ENCODE measurements at places on chromosomes 7 and 10.

DNA sequence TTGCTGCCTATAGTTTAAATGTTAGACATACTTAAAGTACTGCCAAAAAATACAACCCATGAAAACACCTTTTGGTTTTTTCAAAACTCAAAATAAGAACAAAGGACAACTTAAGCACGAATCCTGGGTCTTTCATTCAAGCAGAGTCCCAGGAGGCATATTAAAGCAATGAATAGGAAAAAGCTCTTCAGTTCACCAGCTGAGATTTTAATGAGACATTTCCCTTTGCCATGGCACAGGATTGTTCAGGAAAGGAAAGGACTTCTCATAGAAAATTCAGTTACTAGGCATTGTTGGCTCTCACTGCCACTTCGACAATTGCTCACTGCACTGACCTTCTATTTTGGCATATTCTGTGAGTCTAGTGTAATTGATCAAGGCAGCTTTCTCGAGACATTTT is 133.5 kb upstream of the FEZF1 start:
- no peak for DNase-seq

DNA sequence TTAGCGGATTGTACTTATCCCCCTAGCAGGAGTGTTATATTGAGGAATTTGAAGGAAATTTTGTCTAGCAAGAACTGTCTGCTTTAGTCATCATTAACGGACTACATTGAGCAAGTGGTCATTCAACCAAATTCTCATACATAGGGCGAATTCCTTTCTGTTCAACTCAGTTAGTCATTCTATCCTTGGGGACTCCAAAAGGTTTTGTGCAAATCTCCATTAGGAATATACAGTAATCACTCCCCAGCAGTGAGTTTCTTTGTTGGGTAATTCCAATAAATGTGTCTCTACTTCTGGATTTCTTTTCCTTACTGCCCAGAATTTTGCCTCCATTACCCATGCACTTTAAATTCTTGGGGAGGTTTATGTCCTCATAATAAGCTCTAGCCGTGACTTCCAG is 51.1 kb downstream of the EPDR1 start:
- no peak for DNase-seq

DNA sequence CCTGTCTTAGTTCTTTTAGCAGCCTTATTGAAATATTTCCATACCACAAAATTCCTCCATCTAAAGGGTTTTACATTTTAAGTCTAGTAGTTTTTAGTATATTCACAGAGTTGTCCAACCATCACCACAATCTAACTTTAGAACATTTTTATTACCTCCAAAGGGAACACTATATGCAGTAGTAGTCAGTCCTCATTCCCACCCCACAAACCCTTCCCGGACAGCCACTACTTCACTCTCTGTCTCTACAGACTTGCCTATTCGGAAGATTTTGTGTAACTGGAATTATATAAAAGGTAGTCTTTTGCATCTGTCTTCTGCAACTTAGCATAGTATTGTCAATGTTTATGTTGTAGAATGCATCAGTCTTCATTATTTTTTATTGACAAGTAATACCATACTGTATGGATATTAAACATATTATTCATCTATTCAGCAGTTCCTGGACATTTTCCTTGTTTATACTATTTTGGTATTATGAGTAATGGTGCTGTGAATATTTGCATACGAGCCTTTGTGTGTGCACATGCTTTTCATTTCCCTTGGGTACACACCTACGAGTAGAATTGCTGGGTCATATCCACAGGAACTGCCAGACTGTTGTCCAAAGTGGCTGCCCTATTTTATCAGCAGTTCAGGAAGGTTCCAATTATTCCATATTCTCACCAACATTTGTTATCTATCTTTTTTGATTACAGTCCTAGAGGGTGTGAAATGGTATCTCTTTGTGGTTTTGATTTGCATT is 60.9 kb upstream of the LANCL2 start:
- no peak for DNase-seq

DNA sequence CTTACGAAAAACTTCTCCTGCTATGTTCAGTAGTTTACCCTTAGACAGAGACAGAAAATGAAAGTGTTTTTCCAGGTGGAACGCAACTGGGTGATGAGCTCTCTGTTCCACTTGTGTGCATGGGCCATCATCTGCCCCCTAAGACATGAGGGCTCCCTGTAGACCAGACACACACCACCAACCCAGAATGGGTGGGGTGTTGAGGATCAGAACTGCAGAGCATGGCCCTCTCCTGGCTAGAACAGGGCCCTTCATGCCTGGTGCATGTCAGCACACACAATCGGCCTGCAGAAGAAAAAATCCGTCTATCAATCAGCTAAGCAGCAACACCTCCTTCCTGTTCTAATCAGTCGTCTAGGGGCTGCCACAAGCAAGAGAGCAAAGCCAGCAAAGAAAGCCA is 186.2 kb upstream of the INHBA start:
- no peak for DNase-seq

DNA sequence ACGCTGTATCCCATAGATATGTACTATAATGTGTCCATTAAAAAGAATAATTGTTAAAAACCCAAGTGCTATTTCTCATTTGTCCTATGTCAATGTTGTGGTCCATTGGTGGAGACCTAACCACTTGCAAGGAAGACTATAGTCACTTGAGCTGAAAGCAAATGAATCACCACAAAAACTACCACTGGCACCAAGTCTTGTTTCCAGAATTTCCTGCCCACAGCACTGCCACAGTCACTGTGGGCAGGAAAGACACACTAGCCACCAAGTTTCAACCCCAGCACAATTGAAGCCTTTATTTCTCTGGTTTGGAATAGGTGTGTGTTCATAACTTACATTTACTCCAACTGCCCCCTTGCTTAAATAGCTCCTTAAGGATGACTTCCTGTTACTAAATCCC is 12.4 kb downstream of the DIP2C start:
- DNase-seq, result no peak

DNA sequence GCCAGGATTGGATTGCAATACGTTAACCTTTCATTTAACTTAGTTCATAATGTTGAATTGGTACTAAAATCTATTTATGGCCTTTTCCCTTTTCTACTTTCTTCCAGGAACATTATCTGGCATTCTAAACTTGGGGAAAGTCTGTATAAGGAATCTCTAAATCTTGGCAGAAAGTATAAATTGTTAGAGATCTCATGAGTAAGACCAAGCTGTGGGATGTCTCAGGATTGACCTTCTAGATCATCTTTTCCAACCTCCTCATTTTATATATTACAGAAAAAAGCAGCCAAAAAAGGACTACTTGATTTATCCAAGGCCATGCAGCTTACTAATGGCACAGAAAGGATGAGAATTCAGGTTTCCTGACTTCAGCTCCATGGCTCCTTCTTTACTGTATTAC is 598.3 kb downstream of the INHBA start:
- no peak for DNase-seq

GRCh38 chr10:116120688-116121455 is 152.1 kb downstream of the GFRA1 start:
- DNase-seq, result no peak

GRCh38 chr10:21184216-21184615 is 287.1 kb upstream of the NEBL start:
- peak; percentile 64 for DNase-seq
